ENCODE measurements at places on chromosomes 1 and 21.
A peak's percentile ranks its signal among the peaks of the same experiment; 100 is the strongest.

DNA sequence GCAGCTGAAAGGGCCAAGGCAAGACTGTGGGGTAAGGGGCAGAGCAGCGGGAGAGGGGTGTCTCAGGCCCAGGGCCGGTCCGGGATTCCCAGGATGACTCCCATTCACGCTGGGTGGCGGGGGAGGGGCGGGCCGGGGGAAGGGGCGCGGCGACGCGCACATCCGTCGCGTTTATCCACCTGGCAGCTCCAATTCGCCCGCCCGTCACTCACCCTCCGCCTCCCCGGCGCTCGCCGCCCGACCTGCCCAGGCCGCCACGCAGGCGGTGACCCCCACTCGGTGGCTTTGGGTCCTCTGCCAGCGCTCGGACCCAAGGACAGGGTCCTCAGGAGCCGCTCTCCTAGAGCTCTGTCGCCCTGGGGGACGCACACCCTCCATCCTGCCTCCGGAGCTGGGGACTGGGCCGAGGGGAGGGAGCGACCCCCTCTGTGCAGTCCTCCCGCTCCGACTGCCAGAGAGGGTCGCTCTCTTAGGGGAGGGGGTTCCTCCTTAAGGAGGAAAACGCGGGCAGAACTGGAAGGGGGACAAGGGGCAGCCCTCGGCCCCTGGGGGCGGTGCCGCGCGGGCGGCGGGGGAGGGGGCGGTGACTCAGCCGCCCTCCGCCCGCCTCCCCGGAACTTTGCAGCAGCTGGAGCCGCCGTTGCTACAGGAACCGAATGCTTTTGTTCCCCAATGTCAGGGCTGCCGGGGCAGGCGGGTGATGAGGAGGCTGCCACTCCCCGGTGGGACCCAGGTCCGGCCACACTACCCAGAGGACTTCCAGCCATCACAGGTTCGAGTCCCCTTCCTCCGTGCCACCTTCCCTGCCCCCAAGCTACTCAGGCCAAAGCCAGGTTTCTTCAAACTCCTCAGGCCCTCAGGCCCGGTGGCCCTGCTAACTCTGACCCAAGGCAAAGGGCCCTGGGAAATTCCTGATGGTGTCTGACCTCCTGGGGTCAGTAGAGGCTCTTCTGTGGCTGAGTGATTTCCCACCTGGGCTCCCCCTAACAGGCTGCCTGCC lies 3.4 kb downstream of the ADGRB2 start:
- peak; percentile 63 for DNase-seq

- DNase-seq, result peak; percentile 70
Measured at GRCh38 chr1:1038694-1039093, 18.8 kb downstream of the AGRN start.

GRCh38 chr1:24643363-24644099 lies 429 bp downstream of the SRRM1 start:
- DNase-seq, result peak; percentile 32

DNA sequence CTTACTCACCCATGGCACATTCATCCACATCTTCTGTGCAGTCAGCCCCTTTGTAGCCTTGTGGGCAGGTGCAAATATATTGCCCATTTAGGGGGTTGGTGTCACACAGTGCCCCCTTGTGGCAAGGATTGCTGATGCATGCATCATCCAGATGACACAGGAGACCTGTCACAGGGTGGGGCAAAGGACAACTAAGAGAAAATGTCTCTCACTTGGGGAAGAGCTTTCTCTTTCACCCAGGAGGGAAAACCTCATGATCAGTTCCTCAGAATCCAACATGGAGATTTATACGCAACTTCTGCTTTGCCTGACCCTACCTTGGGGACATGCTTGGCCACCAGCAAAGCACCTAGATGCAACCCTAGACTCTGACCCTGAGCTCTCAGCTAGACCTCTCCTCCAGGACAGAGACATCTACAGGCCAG lies 71.8 kb upstream of the ADAM30 start:
- no peak for DNase-seq

DNA sequence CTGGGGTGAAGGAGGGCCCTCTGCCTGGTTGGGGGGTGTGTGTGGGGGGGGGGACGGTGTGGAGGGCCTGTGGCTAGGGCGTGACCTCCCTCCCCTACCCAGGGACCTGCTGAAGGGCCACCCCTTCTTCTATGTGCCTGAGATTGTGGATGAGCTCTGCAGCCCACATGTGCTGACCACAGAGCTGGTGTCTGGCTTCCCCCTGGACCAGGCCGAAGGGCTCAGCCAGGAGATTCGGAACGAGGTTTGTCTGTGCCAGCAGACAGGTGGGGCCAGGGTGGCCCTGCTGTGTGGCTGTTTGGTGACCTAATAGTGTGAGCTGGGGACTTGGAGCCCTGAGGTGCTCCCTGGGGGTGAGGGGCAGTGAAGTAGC lies 43.9 kb downstream of the COQ8A start:
- DNase-seq, result no peak

GRCh38 chr1:28770601-28771165 lies 33.9 kb downstream of the YTHDF2 start:
- no peak for DNase-seq

- no peak for DNase-seq
Measured at GRCh38 chr21:45082736-45083135, 8.4 kb downstream of the ADARB1 start.

- no peak for DNase-seq
Measured at GRCh38 chr1:232951180-232951579, 769 bp downstream of the NTPCR start.

- peak; percentile 5 for DNase-seq
Measured at GRCh38 chr1:78649628-78650027, at the start of gene IFI44. IFI44 (plus strand) TSS chr1:78649831; CDS start chr1:78650196, 365 bp downstream.

- DNase-seq, result no peak
Measured at GRCh38 chr1:191125950-191126349, 648.3 kb upstream of the BRINP3 start.

DNA sequence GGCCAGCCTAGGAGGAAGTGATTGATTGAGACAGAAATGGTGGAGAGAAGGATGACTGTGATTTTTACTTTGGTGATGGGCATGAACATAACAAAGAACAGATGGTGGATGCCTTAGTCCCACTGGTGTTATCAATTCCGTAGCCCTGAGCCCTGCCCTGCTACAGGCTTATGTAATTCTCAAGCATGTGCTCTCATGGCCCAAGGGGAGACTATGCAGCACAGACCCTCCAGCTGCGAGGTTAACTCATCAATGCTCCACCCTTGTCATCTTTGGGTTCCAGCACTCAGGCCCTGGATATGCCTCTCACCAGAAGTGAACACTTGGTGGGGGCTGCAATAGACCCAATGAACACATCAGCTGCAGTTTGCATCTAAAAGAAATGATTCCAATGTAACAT lies 62.7 kb upstream of the LRRC8D start:
- no peak for DNase-seq

DNA sequence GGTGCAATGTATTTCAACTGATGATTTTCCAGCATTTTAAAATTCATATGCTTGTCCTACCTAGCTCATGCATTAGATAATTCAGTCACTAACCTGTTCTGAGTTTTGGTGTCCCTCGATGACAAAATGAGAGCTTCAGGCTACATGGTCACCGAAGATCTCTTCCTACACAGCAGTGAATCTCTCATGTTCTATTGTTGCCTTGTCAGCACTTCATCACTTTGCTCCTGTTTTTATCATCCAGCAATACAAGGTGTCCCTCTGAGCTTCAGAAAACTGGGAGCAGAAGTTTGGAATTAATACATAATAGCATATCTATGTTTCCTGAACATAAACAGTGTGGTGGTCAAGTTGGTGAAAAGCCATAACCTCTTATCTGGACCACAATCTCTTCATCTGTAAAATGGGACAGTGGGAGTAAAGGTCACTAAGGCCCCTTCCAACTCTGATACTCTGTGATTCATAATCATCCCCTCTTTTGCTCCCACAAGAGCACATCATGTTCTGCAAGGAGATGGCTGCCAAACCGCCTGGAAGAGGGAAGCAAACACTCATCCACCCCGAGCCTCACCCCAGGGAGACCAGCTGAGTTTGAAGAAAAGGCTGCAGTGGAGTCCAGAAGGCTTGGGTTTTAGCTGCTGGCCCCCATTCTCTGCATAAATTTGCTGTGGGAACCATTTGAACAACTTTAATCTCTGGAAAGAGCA lies 137.9 kb upstream of the F3 start:
- no peak for DNase-seq

GRCh38 chr1:60427194-60427593 lies 353.6 kb upstream of the C1orf87 start:
- DNase-seq, result no peak

- DNase-seq, result no peak
Measured at GRCh38 chr1:38777464-38777957, 82.1 kb downstream of the RRAGC start.

GRCh38 chr1:210262897-210263272 lies 30.3 kb downstream of the SERTAD4 start:
- DNase-seq, result no peak

DNA sequence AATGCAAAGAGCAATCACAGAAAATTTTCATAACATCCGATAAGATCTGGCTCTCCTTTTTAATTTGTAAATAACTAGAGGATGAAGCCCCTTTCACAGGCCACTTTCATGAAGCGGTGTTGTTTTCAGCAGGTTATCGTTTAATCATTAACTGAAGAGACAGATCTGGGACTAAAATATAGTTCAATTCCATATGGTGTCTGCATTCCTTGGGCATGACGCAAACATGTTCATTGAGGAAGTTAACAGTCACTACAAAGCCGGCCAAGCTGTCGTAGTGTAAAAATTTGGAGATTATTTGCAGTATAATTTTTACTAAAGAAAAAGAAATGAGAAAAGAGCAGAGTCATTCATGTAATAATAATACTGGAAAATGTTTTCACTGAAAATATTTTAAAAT lies 565.2 kb upstream of the ADAMTS5 start:
- DNase-seq, result no peak

DNA sequence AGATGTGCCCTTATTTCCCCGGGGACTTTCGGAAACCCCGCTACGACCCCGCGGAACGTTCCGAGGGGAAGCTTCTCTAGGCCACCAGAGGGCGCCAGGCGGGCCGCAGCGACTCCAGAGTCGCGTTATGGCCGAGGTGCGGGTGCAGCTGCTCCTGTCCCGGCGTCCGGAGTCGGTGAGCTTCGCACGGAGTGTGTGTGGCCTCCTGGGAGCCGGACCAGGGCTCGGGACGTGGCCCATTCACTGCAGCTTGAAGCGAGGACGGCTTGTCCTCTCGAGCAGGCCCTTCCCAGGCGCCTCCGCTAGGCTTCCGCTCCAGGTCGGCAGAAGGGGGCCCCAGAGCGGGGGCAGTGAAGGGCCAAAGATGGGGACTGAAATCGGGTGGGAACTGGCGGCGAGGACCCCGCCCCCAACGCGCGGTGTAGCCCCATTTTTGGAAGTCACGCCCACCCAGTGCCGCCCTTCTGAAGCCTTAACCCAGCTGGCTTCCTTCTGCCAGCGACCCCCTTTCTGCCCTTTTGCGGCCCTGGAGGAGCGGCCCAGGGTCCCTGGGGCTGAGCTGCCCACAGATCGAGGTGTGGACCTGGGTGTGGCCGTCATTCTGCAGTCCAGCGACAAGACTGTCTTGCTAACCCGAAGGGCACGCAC lies at the start of gene NUDT17:
Gene NUDT17, plus strand, starts transcription at position 117 of the 648 bp plus-strand sequence. Its CDS starts 11 bp downstream, at position 128.
- DNase-seq, result peak; percentile 91

DNA sequence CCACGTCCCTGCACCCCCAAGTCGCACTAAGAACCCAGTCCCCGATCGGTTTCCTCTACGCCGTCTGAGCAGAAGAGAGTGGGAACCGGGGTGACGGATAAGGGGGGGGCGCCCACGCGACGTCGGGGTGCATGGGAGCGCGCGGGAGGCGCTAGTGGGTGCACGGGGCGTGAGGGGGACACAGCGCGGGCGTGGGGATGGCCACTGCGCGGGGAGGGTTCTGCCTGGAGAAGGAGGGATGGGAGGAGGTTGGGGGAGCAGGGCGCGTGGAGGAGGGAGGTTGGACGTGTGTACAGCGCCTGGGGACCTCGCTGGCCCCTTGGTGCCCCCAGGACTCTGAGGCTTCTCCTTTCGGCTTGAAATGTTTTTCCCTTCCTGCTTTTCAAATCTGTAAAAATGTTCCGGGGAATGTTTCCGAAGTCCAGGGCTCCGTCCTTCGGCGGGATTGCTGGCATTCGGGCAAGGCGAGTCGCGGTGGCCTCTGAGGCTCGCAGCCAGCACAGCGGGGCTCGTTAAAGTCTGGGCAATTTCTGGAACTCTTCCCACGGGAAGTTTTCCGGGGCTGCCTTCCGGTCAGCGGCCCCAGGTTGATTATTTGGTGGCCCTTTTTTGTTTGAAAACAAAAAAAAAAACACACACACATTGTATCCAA lies 13.1 kb downstream of the RNF220 start:
- DNase-seq, result no peak

DNA sequence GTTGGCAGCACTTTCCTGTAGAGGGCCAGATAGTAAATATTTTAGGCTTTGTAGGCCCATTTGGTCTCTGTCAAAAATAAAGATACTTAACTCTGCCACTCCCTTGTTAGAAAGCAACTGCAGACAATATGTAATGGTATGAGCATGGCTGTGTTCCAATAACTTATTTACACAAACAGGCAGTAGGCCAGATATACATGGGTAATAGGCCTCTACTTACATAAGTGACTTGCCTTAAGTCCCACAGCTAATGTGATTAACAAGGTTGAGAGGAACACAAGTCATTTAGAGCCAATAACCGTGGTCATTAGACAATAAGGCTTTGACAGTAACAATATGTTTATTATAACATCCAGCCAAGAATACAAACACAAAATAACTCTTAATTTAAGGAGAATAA lies 17.4 kb downstream of the CCT8 start:
- no peak for DNase-seq

DNA sequence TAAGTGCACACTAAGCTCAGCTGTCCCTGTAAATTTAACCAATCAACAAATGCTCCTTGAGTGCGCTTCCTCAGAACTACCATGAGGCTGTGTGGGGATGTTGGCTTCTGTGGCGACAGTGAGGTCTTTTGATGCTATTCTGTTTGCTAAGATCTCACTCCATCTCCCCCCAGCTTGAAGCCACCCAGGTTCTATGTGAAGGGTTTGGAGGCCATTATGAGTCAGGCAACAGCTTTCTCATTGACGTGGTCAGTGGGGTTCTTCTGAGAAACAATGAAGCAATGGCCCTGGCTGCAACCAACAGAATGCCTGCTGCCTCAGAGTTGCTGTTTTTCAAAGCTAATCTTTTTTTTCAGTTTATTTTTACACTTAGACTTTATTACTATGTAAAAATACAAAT lies 205.5 kb downstream of the PTBP2 start:
- no peak for DNase-seq

DNA sequence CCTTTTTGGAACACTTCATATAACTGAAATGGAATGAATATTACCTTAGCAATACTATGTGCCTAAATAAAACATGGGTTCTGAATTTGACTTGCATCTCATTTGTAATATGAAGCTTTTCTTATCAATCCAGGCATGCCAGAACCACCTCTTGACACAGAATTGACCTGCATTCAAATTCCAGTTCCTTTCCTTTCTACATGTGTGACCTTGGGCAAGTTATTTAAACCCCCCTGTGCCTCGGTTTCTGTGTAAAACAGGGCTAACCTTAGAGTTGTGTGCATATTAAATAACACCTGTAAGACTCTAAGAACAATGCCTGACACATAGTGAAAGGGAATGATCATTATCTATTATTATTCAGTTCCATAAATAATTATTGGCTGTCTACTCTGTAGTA lies 2.0 kb upstream of the NOS1AP start:
- DNase-seq, result no peak
